ENCODE measurements at places on chromosomes 6 and 20.
A peak's percentile ranks its signal among the peaks of the same experiment; 100 is the strongest.

DNA sequence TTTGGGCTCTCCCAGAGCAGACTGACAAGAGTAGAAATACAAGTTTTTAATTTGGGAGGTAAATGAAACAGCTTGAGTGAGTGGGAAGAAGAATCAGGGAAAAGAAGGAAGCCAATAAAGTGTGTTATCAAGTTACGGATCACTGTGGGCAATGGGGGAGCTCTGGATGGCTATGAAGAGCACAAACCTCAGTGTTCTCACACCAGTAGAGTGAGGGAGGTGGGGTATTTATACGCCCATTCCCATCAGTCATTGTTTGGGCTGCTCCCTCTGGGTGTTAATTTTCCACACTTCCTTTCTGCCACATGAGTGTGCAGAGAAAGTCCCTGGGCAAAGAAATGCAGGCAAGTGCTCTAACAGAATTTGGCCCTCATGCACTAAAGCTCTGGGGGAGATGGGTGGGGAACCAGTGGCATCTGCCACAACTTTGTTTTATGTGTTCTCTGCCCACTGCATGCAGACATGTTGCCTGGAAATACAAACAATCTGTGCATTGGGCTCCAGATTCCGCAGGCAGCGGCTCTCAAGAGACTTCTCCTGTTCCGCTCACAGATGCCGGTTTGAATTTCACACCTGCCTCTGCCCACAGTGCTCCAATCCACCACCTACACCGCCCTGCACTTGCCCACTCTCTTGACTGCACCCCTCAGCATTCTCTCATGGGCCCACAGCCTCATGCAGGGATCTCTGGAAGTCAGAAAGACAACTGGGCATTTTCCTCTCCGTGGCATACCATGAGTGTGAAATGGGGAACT, 211.1 kb upstream of the RNF24 start:
- no peak for DNase-seq

GRCh38 chr6:15930207-15930606, 198.7 kb upstream of the MYLIP start:
- no peak for DNase-seq

DNA sequence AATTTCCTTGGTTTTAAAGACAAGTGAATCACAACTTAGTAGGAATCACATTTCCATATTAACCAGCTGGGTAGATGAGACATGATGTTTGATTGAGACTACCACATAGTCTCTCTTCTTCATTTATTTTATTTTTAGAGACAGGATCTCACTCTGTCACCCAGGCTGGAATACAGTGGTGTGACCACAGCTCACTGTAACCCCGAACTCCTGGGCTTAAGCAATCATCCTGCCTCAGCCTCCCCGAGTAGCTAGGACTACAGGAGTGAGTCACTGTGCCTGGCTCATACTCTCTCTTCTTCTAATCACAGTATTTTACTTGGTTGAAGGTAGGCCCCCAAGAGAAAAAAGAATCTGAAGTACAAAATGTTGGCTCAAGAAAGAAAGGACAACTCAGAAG, 80.2 kb upstream of the ASF1A start:
- no peak for DNase-seq

- no peak for DNase-seq
These were observed 107.5 kb downstream of the LRFN2 start for GRCh38 chr6:40479706-40480105.

DNA sequence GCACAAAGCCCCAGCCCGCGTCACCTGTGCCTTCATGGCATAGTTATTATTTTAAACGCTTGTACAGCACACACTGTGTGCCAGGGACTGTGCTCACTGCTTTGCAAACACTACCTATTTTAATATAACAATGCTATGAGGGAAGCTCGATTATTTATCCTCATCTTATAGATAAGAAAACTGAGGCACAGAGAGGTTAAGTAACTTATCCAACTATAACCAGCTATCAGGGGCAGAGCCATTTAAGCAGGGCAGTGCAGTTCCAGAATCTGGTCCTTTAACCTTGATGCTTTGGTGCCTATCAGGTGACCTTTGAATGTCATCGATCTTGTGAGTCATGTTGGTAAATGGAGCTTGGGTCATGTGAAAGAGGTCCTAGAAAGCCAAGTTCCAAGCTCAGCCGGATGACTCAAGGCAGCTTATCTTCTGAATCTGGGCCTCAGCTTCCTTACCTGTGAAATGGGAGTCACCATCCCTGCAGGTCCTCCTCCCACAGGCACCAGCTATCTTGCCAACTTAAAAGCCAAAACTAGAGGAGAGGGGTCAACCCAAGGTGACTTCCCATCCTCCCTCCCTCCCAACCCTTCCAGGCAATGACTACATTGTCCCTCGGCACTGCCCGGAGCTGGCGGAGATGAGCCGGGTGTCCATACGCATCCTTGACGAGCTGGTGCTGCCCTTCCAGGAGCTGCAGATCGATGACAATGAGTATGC, 56.4 kb upstream of the TTPAL start:
- DNase-seq: no peak

DNA sequence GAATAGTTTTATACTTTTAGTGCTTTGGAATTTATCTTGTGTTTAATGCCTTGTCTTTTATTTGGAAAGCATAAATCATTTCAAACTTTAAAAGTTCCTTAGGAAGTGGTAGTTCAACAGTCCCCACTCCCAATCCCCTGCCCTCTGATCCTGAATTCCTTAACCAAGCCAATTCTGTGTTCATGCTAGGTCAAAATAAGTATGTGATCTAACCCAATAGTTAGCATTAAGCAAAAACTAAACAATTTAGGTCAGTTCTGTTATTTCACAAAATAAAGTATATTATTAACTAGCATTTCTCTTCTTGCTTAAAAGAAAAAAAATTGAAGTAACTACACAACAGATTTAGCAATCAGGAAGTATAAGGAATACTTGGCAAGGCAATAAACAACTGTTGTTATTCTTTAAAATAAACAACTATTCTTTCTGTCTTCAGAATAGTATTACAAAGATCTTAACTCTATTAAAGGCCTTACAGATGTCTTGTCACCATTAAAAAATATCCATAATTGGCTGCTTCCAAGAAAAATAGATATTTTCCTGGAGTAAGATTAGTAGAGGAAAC, 37.0 kb downstream of the AKIRIN2 start:
- DNase-seq: no peak

- DNase-seq: peak; percentile 13
These were observed 637.4 kb downstream of the CD109 start for GRCh38 chr6:74333406-74333805.

DNA sequence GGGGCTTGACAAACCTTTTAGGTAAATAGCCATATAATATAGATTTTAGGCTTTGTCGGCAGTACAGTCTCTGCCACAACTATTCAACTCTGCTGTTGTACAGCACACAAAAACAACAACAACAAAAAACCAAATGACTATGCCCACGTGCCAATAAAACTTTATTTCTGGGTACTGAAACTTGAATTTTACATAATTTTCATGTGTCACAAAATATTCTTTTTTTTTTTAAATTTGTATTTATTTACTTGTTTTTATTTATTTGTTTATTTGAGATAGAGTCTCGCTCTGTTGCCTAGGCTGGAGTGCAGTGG, 34.8 kb upstream of the B4GALT5 start:
- no peak for DNase-seq

DNA sequence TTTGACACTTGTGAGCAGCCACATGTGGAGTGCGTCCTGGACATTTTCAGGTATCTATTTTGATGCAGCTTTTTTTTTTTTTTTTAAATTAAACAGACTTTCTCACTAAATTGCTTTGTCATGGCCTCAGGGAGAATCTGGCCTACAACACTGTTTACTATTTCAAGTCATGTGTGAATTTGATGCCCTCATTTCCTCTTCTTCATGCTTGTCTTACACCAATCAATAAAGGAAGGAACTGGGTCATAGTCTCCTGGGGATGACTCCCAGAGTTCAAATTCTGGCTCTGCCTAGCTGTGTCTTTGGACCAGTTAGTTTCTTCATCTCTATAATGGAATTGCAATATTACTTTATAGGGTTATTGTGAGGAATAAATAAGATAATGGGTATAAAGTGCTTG, 554.1 kb downstream of the PRKN start:
- DNase-seq: no peak

DNA sequence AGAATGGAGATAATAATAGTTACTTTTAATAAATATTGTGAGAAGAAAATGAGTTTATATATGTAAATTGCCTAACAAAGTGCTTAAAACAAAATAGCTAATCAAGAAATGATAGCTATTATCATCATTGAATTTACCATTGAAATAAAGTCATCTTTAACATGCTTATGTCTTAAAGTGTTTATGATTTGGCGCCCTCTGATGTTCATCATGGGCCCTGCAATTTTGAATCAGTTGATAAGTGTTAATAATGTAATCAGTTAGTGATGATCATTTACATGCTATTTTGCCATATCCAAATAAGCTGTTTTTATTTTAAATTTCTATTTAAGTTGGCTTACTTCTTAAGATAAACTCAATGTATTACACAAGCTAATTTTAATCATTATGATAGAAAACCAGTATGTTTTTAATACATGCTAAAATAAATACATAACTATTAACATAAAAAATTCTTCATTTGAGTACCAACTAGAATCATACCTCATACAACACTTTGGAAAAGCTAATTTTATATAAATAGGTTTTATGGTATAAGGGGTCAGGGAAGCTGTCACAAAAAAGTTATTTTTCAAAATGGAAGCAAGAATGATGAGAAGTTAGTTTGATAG, 39.2 kb upstream of the TPD52L1 start:
- peak; percentile 57 for DNase-seq

DNA sequence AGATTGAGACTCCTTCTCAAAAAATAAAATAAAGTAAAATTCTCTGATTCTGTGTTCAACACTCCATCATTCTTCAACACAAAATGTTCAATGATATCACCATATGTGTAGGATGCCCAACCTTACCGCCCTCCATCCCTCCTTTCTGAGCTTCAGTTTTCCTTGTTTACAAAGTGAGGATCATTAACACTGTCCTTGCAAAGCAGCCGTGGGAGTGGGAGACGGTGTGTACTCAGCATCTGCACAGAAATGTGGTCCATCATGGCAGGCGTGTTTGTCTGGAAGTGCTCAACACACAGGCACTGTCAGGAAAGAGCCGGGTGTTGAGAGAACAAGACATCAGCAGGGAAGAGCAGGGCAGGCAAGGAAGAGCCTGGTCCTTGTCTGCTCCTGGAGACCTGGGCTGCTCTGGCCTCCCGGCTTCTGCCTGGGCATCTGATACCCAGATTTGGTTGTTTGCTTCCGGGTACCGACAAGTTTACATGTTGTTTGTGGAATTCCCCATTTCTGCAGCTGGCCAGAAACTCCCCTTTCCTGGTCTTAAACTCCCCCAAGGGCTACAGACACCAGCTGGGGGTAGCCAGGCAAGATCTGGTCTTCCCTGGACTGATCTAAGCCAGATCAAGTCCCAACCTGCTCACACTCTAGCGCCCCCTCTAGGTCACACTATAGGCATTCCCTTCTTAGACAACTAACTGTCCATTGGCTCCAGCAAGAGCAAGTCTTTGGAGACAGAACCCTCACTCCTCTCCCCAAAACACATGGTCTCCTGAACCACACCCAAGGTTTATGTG, 26.7 kb upstream of the TTPAL start:
- no peak for DNase-seq

- no peak for DNase-seq
These were observed 112.9 kb upstream of the TOP1 start for GRCh38 chr20:40915756-40916155.

- DNase-seq: no peak
These were observed 13.4 kb downstream of the AIG1 start for GRCh38 chr6:143074101-143074500.

- DNase-seq: no peak
These were observed 6.8 kb upstream of the TFAP2D start for GRCh38 chr6:50706575-50706974.

DNA sequence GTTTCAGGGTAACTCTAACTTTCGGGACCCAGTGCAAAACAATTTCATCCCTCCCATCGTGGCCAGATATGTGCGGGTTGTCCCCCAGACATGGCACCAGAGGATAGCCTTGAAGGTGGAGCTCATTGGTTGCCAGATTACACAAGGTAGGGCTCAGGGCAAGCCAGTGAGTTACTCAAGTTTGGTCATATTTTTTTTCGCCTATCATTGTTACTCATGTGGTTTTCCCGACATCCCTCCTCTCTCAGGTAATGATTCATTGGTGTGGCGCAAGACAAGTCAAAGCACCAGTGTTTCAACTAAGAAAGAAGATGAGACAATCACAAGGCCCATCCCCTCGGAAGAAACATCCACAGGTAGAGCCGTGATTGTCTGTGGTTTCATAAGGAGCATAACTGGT, 58.2 kb downstream of the DCBLD1 start:
- DNase-seq: no peak

- DNase-seq: no peak
These were observed 389.2 kb upstream of the CITED2 start for GRCh38 chr6:139763468-139764210.

DNA sequence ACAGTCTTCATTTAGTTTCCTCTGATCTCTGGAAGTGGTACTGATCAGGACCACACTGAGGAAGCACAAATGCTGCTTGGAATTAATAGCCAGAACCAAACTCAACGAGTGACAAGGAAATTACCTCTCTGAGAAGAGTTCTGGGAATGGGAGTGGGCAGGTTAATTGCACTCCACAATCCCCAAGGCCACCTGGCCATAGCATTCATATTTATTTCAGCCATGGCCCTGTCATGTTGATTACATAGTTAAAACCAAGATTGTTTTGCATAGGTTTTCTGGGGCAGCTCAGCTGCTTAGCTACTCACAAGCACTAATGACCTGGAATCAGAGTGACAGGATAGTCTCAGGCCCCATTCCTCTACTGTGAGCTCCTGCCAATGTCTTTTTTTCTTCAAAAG, 230.2 kb upstream of the RIMS1 start:
- DNase-seq: no peak

DNA sequence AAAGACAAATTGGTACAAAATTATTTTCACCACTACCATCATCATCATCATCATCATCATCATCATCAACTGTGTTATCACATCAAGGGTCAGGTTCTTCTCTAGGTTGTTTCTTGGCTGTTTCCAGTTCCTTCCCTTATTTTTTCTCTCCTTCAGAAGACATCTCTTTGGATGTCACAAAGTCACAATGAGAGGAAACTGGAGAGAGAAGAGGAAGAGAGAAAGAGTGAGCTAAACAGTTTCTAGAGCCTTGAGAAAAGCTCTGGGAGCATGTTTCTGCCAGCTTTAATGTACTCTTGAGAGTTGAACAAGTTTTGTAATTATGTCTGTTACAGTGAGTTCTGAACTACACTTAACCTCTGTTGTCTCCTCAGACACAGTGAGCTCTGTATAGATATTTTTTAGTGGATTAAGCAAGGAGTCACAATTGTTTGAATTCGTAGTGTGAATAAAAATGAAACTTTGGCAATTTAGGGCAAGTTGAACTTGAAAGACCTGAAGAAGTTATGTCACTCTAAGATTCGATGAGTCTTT, 123.0 kb upstream of the AKIRIN2 start:
- DNase-seq: no peak

- DNase-seq: no peak
These were observed 10.6 kb upstream of the SERINC3 start for GRCh38 chr20:44532259-44532980.

- no peak for DNase-seq
These were observed 87.1 kb downstream of the CEBPB start for GRCh38 chr20:50277460-50278376.

All from GM03348 (cell line).